Testis (tissue), 5 donors: ENCODE measurements at places on chromosomes 12 and 14. TPM values are rescaled to one million over a fixed set of nuclear protein-coding genes. Genes with fewer than 3 reads are reported as not detected.

Gene FLRT2
- 20.1 TPM for polyA plus RNA-seq

Gene CLEC1B
- 1.2 TPM for polyA plus RNA-seq

Gene LMNTD1
- polyA plus RNA-seq = 22.9 TPM

Gene EML1
- 18.1 TPM for polyA plus RNA-seq

- no peak for DNase-seq
Measured at GRCh38 chr14:33916663-33917565, 34.0 kb downstream of the EGLN3 start.

GRCh38 chr12:87967871-87968270, 61.3 kb downstream of the C12orf50 start:
- no peak for DNase-seq

DNA sequence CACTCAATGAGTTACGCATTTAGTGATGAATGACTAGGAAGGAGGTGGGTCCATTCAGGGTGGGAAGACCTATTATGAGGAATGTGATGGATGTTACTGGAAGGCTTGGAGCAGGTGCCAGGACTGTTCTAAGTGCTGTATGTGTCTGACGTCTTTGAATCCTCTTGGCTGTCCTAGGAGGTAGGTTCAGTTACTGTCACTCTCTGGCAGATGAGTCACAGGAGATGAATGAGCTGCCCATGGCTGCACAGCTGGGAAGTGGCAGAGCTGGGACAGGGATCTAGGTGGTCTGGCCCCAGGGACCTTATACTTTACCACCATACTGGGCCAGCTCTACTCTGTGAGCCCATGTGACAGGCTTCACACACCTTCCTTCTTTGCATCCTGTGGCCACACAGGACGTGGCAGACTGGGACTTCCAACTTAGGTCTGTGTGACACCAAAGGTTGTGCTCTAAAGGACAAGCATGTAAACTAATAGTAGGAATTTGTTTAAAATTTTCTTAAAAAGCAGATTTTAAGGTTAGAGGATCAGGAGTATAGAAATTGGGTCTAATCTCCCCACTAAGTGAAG, 24.0 kb downstream of the TCTN1 start:
- no peak for DNase-seq

DNA sequence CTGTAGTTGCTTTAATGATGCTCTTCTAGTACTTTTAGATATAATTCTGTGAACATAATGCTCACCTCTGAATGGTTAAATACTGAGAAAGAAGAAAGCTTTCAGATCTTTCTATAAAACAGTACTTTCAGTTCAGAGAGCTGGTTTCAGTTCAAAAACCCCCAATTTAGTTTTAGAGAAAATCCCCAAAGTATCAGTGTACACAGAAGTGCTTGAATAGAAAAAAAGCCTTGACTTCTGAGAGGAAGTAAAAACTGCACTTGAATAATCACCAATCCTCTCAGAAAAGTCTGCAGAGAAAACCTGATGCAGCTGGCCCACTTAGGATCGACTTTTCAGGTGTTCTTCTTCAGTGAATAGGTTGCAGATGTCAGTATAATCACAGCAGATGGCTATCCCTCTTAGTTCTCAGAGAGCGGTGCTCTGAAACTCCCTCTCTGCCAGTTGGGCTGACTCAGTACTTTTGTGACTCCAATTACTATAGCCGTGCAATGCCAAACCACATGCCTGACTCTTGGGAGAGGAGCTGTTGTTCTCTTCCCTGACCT, 616.3 kb downstream of the LRFN5 start:
- peak; percentile 28 for DNase-seq

DNA sequence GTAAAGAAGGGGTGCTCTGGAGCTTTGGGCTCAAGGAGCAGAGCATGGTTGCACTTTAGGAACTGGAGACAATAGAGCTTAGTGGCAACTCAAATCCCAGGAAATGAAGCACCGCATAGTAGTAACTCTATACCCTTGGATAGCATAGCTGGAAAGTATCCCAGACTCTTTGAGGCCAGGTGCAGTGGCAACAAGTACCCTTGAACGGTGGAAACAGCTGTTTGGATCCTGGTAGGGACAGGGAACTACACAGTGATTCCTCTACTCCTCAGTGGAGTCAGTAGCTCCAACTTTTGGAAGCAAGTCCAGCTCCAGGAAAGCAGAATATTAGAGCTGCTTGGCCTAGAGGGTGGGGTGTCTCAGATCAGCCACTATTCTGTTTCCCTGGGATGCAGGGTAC, 129.0 kb upstream of the WSCD2 start:
- no peak for DNase-seq

DNA sequence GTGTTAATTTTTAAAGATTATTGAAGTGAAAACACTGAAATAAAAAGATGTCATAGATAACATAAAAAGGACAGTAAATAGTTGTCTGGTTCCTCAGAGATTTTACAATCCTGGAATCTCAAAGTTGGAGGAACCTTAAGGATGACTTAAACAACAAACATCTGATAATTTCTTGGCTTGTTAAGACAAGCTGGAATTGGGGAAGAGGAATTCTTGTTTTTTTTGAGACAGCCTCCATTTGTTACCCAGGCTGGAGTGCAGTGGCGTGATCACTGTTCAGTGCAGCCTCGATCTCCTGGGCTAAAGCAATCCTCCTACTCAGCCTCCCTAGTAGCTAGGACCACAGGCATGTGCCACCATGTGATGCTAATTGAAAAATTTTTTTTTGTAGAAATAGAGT, 2.3 kb downstream of the ZNF410 start:
- no peak for DNase-seq

GRCh38 chr12:47982311-47982710, 18.9 kb downstream of the TMEM106C start:
- DNase-seq = no peak

- DNase-seq = peak; percentile 94
Measured at GRCh38 chr12:49232940-49233841, 31.7 kb upstream of the TUBA1C start.

GRCh38 chr12:105721891-105722290, 391.4 kb downstream of the C12orf75 start:
- no peak for DNase-seq

- no peak for DNase-seq
Measured at GRCh38 chr14:20198991-20199390, 8.3 kb downstream of the OR11G2 start.
